Activated T-cell treated with anti-CD3 and anti-CD28 coated beads, Interleukin-2, amount 50 U/mL, for 4 hours (primary cell): ENCODE measurements at places on chromosomes 2 and 18. TPM values are rescaled to one million over a fixed set of nuclear protein-coding genes. Genes with fewer than 3 reads are reported as not detected.
A peak's percentile ranks its signal among the peaks of the same experiment; 100 is the strongest.

DNA sequence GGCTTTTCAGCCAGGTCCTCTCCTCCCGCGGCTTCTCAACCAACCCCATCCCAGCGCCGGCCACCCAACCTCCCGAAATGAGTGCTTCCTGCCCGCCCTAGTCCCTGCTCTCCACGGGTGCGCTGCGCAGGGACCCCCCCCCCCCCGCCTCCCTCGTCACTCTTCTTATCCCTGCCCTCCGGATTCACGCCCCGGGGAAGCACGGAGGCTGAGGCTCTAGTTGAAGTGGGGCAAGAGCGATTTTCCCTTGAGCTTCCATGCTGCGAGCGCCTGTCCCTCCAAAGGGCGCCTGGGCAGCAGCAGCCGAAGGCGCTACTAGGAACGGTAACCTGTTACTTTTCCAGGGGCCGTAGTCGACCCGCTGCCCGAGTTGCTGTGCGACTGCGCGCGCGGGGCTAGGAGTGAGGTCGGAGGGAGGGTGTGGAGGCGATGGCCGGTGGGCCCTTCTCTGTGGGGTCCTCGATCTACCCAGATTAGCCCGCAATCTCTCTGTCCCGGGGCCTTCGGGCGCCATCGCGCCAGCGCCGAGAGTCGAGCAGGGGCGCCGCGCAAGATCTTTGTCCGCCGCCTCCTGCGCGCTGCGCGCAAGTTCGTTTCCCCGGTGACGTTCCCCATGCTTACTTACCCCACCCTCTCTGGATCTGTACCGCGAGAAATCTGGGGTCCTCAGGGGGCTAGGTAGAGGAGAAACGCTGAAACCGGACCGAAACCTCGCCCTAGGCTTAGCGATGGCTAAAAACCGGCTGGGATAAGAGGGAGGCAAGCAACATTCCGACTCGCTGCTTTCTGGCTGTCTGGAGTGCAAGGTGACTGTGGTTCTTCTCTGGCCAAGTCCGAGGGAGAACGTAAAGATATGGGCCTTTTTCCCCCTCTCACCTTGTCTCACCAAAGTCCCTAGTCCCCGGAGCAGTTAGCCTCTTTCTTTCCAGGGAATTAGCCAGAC, 677 bp downstream of the GAD1 start:
- DNase-seq: no peak

GRCh38 chr2:96951125-96951654, 35.2 kb downstream of the FAM178B start:
- peak; percentile 77 for DNase-seq

GRCh38 chr2:120331903-120332302, 14.0 kb upstream of the INHBB start:
- DNase-seq: no peak

- no peak for DNase-seq
Observed at GRCh38 chr2:236672606-236673005, 103.0 kb downstream of the ACKR3 start.

Gene HAAO
- not detected for total RNA-seq

Gene UGT1A4
- total RNA-seq: not detected

Gene LDLRAD4
- 18.3 TPM for total RNA-seq
